Pulmonary artery endothelial cell (primary cell): ENCODE measurements at places on chromosomes 3 and 15.
A peak's percentile ranks its signal among the peaks of the same experiment; 100 is the strongest.

DNA sequence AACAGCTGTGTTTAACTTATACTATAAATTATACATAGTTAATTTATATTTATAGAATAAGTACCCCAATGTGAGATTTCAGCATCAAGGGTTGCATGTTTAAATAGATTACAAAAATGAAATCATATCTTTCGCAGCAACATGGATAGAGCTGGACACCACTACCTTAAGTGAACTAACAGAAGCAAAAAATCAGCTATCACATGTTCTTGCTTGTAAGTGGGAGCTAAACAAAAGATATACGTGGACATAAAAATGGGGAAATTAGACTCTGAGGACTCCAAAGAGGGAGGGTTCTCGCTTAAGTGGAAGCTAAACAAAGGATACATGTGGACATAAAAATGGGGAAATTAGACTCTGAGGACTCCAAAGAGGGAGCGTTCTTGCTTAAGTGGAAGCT is 626.5 kb upstream of the DPPA4 start:
- DNase-seq, result no peak

- DNase-seq, result no peak
Measured at GRCh38 chr3:101532783-101533602, 20.0 kb upstream of the SENP7 start.

- DNase-seq, result peak; percentile 51
Measured at GRCh38 chr3:99895703-99896441, 78.2 kb downstream of the CMSS1 start.

DNA sequence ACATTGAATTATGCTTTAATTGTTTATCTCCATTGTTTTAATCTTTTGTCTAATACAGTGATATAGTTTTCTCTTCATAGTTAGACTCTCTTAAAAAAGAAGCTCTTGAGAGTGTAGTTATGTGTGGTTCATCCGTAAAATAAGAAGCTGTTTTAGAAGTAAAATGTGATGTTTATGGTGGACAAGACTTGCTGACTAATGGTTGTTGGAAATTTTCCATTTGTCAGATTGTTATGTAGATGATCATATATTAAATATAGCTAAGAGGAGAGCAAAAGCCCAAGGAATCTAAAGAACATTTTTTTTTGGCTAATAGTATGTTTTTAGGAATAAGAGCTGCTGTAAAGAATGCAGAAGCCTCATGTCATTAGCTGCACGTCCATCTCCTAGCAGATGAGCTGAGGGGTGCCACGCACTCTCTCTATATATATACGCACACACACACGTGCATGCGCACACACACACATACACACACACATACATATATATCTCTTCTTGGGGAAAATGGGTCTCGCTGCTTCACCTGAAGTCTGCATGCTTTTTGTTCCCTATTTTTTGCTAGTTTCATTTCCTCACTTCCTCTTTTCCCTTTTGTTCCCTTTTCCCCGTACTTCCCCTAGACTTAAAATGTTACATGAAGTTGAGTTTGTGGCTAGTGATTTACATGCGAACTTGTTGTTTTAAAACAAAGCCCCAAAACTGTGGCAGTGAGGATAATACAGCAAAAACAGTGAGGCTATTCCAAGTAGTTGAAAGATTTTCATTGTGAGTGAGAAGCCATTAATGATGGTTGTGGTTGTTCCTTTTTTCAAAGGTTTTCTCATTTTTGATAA is 107.8 kb downstream of the MBNL1 start:
- no peak for DNase-seq

DNA sequence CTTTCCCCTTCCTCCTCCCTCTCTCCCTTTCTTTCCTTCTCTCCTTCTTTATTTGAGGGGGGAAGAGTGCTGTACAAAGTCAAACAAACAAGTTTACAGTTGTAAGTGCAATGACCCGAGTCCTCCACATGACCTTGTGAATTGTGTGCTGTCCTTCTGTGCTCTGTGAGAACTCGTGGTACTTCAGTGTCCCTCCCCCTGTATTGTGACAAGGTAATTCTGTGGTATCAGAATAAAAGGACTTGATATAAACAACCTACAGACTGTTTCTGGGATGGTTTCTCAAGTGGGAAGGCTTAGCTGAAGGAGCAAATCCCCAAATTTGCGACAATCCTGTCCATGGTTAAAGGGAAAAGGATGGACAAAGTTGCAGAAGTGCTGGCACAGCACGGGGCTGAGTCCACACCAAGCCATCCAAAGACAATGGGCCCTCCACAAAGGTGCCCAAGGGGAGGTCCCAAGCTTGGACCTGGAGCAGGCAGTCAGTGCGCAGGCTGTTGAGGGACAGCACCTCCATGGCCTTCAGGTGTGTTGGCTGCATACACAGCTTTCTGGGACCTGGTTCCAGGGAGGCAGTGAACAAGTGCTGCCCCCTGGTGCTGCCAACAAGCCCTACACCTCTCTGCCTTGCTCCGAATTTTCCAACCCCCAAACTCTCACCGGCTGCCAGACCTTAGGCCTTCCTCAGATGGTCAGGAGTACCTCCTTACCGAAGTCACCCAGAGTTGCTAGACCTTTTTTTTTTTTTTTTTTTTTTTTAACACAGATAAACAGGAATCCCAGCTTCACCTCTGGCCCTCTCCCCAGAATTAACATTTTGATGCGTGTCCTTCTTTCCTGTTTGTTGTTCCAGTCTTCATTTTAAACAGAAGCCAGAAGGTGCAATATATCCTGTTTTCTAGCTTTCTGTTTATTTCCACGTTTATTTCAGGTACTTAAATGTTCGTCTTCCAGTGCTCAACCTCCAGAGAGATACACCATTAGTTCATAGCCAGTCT is 2.6 kb upstream of the APEH start:
- DNase-seq, result no peak
